ENCODE measurements at places on chromosomes 7 and 10.

- DNase-seq: no peak
Observed at GRCh38 chr7:46126675-46127300, 205.7 kb upstream of the IGFBP3 start.

DNA sequence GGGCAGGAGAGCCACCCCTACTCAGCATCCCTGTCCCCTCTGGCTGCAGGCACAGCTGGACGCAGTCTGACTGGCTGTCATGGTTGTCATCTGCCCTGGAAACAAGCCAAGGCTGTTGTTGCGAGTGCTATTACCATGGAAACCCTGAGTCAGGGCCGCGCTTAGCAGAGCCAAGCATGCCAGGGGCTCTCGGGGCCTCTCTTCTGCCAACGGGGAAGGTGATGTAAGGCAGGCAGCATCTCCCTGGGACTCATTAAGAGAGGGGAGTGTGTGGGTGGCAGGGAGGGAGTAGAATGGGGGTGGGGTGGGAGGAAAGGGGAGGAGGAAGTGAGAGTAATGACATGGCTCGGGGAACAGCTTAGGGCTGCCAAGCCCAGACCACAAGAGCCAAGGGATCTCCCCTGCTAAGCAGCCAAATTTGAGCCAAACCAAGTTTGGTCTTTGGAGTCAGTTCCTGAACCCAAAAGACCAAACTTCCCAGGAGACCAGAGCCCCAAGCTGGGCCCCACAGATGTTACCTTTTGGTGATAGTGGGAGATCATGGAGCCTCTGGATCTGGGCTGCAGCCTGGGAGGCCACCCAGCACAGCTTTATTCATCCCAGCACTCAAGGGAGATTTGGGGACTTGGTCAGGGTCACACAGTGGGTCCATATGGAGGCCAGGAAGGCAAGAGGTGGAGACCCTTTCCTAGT is 67.6 kb downstream of the TMEM130 start:
- DNase-seq: no peak

DNA sequence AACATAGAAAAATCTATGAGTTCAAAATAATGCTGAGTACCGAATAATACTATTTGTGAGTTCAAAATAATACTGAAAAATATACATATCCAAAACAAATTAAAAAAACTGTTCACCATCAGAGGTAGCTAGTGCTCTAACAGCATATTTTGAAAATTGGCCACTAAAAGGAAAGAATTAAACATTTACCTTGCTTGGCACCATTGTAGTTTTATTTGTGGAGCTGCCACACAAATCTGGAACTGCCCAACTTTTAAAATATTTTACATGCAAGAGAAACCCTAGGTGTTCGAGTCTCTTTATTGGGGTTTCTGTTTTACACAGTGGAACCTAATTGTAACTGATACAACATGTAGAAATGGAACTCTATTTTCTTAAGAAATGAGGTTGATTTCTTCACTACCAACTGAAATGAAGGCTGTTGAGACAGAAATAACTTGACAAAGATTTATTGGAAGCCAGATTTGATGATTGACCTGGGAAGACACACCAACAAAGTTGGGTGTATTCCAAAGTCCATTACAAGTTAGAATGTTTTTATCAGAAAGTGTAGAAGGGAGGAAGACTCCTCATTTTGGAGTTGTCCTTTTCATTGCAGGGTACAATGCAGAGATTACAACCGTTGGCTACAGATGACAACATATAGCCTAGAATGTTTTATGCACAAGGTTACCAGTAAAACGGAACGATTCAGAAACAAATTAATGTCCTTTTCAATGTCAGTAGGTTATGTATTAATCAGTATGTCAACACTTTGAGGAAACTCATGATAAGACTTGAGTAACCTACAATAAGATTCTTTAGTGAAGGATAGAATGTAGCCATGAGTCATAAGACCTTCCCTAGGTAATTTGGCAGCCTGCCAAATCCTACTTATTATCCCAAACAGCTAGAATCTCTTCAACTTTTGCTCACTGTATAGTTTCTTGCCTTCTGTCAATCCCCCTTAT is 73.8 kb upstream of the PAPSS2 start:
- DNase-seq: no peak

DNA sequence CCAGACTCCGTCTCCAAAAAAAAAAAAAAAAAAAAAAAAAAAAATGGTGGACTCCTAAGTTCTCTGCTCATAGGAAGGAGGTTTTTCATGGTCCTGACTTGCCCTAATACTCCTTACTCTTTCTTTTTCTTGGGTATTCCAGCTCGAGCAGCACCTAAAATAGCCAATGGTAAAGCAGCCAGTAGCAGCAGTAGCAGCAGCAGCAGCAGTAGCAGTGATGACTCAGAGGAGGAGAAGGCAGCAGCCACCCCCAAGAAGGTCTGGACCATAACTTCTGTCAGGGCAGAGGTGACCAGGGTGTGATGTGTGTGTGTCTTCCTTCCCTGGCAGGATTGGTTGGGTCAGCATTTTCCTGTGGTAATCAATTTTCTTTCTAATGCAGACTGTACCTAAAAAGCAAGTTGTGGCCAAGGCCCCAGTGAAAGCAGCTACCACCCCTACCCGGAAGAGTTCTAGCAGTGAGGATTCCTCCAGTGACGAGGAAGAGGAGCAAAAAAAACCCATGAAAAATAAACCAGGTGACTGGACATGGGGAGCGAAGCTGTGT is 6.9 kb downstream of the NOLC1 start:
- DNase-seq: no peak

DNA sequence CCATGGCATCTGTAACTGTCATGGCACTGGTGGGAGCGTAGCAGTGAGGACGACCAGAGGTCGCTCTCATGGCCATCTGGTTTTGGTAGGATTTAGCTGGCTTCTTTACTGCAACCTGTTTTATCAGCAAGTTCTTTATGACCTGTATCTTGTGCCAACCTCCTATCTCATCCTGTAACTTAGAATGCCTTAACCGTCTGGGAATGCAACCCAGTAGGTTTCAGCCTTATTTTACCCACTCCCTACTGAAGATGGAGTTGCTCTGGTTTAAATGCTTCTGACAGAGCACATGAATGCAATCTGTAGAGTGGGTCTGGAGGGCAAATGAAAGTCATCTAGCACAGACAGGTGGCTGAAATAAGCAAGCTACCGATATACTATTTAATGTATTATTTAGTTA is 55.3 kb upstream of the OPN4 start:
- no peak for DNase-seq

DNA sequence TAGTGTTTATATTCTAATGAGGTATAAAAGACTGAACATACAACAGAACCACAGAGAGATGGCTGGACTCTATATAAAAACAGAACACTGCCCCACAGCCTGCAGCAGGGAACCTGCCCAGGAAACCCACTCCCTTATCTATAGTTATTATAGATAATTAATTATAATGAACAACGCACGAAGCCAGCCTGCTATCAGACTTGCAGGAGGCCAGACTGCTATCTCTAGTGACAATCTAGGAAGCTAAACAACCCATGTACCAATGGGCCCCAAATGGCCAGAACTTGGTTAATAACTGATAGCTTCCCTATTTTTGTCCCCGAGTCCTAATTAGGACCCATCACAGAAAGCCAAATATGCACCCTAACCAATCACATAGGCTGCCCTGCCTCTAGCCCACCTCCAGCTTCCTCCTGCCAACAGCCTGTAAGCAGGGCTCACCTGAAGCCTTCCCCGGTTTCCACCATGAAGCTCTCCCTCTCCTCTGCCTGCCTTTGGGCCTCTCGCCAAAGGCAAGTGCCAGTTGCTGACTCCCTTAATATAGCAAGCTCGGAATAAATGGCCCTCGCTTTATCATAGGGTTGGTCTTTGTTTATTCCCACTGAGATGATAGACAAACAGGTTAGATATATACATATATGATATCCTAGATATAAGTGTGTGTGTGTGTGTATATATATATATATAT is 74.5 kb downstream of the SYPL1 start:
- no peak for DNase-seq

- no peak for DNase-seq
Observed at GRCh38 chr10:112721080-112721698, 228.9 kb upstream of the TCF7L2 start.

DNA sequence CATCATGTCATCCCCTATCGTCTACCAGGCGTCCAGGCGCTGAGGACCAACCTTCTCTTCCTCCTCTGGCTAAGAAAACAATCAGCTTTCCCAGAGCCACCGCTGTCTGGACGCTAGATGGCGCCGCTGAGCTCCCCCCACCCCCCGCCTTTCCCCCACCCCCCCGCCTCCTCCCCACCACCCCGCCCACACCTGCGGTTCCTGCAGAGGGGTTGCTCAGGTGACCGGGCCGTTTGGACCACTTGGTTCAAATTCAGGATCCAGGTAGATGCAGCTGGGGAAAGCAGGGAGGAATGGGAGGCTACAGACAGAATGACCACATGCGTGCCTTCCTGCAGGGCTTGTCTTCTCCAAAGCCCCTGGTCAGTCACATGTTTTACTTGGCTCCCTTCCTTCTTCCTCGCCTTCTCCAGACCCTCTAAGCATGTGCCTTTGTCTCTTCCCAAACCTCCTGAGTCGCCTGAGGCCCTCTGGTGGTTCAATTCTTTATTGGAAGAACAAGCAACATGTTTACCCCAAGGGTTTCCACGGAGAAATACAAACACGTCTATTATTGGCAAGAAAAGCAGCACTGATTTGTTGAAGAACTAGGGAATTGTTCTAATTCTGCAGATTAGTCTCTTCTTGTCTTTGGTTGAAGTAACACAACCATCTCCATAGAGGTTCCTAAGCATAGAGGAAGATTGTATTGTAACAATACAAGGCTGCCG is 24.7 kb downstream of the AOC1 start:
- DNase-seq: peak; percentile 19

GRCh38 chr7:82567356-82567755 is 123.8 kb upstream of the CACNA2D1 start:
- DNase-seq: no peak

- no peak for DNase-seq
Observed at GRCh38 chr10:94644352-94644751, 39.2 kb upstream of the CYP2C18 start.

GRCh38 chr10:78182841-78183240 is 149.2 kb downstream of the RPS24 start:
- DNase-seq: no peak

GRCh38 chr7:111734954-111735660 is 172.8 kb upstream of the IMMP2L start:
- no peak for DNase-seq

- DNase-seq: no peak
Observed at GRCh38 chr10:7563368-7563767, 103.4 kb downstream of the ITIH5 start.

GRCh38 chr10:121058082-121058481 is 206.9 kb downstream of the WDR11 start:
- DNase-seq: no peak

DNA sequence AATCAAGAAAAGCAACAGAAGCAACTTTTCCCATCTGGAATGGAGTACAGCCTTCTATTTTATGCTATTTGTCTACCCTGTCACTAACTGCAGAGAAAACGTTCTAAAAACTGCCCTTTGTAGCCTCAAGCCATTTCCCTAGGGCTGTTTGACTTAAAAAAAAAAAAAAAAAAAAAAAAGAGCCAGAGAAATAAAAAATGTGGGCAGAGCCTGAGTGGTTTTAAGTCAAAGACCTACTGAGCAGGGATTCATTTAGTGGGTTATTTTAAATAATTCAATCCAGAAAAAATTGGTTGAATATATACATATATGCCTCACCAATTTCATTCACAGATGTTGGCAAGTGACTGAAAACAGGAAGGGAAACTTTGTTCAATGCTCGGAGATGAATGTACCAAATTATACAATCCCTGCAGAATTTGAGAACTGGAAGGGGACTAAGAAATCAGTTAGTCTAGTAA is 75.2 kb downstream of the PPP1R3C start:
- no peak for DNase-seq

DNA sequence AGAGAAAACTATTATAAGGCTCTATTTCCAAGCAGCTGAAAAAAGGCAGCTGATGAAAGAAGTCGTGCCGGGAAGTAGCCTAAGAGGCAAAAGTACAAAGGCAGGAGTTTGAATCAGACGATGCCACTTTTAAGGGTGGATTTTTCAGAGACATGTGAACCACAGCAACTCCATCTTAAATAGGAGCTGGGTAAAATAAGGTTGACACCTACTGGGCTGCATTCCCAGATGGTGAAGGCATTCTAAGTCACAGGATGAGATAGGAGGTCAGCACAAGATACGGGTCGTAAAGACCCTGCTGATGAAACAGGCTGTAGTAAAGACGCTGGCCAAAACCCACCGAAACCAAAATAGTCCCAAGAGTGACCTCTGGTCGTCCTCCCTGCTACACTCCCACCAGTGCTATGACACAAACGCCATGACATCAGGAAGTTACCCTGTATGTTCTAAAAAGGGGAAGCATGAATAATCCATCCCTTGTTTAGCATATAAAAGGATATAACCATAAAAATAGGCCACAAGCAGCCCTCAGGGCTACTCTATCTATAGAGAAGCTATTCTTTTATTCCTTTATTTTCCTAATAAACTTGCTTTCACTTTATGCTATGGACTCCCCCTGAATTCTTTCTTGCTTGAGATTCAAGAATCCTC is 45.5 kb upstream of the PRSS1 start:
- no peak for DNase-seq

- DNase-seq: no peak
Observed at GRCh38 chr10:104092749-104093148, 7.1 kb upstream of the COL17A1 start.

- no peak for DNase-seq
Observed at GRCh38 chr10:27490807-27491206, 13.3 kb upstream of the RAB18 start.

- no peak for DNase-seq
Observed at GRCh38 chr7:67512481-67512880, 515.8 kb downstream of the TYW1 start.

DNA sequence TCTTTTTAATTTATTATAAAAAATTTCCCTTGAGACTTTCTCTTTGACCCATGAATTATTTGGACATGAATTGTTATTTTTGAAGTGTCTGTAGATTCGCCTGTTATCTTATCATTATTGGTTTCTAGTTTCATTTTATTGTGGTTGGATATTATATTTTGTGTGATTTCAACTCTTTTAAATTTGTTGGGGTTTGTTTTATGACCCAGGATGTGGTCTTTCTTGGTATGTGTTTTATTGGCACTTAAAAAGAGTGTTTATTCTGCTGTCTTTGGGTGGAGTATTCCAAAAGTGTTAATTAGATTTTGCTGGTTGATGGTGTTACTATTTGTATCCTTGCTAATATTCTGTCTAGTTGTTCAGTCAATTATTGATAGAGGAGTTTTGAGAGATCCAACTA is 50.5 kb upstream of the GPR141 start:
- DNase-seq: no peak

GRCh38 chr10:50367732-50368131 is 116.4 kb upstream of the ASAH2 start:
- DNase-seq: no peak

DNA sequence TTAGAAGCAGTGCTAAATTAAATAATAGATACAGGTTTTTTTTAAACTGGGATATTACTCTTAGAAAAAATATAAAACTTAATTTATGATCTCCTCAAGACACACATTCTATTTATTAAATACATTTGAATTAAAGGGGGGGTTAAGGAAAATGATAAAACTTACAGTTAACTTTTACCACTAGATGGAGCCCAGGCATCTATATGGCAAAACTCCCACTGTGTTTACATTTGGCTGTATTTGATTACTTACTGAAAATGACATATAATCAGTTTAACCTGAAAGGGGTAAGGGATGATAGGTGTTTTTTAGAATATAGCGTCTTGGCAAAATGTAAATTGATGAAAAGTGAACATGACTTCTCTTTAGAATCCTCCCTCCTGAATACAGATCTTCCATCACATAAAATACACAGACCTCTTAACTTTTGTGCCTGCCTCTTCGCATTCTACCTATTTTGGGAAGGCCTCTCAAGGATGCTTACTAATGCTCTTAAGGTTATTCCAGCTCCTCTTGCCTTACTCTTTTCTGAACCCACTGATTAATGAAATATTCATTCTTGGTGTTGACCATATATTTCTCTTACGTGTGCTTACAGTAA is 235.7 kb downstream of the AGMO start:
- DNase-seq: no peak

Data from stimulated activated CD4-positive, alpha-beta T cell treated with anti-CD3 and anti-CD28 coated beads, Interleukin-1b, Interleukin-23, amount 100 ng/mL, for 1 hour (primary cell).